Cardiac septum (tissue), 1 donor: ENCODE measurements at places on chromosomes 2 and 18.

DNA sequence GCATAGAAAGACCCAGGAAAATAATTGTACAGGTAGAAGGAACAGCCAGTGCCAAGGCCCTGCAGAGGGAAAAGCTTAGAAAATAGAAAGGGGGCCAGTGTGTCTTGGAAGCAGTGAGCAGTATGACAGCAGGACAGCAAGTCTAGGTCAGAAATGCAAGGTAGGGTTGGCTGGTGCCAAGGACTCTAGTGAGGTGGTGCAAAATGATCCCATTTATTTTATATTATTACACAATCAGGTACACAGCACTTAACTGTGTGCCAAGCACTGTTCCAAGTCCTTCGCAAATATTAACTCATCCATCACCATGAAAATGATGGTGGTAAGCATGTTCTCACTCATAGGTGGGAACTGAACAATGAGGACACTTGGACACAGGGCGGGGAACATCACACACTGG lies 100.0 kb downstream of the AQP4 start:
- DNase-seq = no peak

- DNase-seq = no peak
Observed at GRCh38 chr2:9050122-9050809, 46.8 kb upstream of the MBOAT2 start.

DNA sequence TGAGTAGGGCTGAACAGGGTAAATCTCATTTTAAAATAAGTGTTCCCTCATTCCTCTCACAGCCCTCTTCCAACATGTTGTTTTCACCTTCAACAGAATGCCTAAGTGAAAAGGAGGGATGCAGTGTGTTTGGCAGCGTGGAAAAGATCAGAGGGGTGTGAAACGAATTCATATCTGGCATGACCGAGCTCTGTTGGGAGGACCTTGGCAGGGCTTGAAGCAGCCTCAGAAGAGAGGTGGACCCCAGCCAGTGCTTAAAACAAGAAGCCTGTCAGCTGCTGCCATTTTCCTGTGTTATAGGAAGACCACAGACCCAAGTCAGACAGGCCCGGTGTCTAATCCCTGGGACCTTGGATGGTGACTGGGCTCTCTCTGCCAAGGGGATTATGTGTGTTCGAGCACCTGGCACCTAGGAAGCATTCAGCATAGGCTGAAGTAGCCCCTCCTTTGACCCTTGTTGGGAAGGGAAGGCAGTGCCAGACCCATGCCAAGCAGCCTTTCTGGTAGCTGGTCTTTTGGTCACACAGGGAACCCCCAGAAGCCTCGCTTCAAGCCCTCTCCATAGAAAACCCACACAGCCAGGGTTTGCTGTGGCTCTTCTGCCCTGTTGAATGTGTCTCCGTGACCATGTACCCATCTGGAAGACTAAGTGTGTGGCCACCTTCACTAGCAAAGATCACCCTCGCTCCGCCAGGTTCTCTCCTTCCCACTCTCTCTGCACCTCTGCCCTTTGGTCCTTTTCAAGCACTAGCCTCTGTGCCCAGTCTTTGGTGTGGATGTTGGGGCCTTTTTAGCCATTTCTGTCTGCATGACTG lies 87.5 kb upstream of the ST3GAL5 start:
- DNase-seq = no peak

GRCh38 chr18:75016025-75016717 lies 192.8 kb downstream of the PTGR3 start:
- DNase-seq = no peak

DNA sequence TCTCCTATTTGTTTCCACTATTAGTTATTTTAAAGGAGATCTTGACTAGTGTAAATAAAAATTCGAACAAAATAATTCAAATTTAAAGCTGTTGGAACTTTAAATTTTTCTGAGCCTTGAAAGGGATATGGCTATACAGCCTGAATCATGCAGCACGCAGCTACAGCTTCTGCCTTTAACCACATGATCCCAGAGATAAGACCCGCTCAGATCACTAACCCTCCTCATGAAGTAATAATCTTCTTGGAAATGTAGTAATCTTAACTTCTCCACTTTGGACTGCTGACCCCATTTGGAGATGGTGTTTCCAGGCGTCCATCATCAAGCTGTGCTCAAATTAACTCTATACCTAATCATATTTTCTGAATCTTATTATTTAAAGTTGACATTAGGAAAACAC lies 336.6 kb downstream of the DSC3 start:
- DNase-seq = no peak

DNA sequence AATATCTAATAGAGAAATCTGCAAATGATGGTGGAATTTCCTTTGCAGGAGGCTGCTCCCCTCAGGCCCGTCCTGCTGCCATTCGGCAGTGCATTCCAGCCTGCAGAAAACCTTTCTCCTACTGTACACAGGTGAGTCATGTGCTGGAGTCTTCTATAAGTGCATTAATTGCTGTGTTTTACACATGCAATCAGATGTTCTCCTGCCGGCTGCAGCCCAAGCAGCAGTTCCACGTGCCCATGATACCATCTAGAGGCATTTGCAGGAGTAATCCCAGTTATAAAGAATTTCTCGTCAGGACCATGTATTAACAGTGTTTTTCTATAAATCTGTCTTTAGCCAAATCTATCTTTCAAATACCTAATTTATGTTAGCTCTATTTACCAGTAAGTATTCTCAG lies 304.7 kb upstream of the HNMT start:
- DNase-seq = no peak

GRCh38 chr2:191917967-191918651 lies 71.2 kb upstream of the CAVIN2 start:
- DNase-seq = no peak

- no peak for DNase-seq
Observed at GRCh38 chr18:21996351-21996826, 173.0 kb upstream of the GATA6 start.

DNA sequence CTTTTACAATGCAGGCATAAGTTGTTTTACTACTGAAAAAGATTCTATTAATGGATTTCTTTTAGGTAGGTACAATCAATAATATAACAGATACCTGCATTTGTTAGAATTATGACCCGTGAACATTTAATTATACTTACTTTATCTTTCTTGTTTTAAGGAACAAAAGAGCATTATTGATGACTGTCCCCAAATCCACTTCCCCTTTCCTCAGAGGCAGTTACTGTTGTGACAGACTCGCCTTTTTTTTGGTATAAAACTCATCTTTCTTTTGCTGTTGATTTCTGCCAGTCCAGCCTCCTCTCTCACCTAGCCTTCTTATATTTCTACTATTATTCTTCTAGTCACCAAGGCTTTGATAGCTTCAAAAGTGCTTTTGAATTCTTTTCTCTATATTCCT lies 12.1 kb downstream of the ACTR3 start:
- no peak for DNase-seq

DNA sequence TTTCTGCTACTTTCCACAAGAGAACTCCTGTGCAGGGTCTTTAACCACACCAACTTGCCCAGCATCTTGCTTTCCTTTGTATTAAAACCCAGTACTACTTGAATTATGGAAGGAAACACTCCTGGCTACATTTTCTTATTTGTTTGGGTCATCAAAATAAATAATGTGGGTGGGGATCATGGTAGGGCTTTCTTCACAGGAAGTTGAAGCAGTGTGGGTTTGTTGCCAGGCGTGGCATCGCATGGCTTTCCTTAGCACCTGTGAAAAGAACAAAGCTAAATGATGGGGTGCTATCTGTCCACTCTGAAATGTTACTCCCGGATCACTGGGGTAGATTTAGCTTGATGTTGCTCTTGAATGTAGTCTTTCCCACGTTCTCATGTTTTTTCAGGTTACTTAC lies 18.7 kb downstream of the ARHGAP25 start:
- no peak for DNase-seq

DNA sequence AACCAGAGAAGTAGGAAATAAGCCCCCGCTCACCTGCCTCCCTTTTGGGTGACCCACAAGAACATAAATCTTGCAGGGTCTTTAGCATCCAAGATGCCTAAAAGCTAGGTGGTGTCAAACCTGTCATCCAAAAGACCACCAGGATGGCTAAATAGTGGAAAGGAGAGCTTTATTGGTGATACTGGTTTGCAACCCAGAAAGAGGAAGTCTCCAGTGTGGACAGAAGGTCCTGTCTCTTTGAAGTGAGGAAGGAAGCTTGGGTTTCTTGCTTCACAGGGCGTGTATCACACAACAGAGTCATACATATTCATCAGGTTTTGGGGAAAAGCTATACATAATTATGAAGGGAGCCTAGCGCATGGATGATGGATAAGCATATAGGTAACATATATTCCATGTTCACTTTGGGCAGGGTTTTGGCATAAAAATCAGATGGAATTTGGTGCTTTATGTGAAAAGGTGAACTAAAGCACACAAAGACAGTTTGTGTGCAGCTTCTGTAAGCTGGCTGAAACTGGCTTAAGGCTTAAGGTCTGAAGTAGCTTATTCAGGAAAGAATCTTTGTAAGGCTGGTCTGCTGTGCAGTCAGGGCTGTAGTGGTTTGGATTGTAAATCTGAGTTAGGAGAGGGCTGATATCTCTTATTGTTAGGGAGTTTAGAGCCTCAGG lies 102.2 kb upstream of the MSH2 start:
- no peak for DNase-seq

- DNase-seq = no peak
Observed at GRCh38 chr2:85579266-85579935, 2.0 kb downstream of the VAMP8 start.

DNA sequence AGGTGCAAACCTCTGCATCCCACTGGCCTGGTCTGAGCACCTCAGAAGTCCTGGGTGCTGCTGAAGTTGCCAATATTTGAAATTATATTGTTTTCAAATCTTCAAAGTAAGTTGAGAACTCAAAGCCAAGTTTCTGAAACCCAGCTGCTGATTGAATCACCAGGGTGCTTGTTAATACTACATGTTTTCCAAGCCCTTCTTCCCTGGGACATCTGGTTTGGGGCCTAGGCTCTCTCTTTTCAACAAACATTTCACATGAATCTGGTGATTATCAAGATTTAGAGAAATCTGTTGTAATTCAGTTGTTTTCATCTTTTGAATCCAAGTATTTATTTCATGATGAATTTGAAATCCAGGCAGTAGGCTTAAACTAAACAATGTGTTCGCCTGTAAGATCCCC lies 24.4 kb downstream of the MLPH start:
- no peak for DNase-seq

GRCh38 chr2:44553456-44553855 lies 191.7 kb downstream of the CAMKMT start:
- DNase-seq = no peak

- no peak for DNase-seq
Observed at GRCh38 chr18:48605408-48605845, 66.6 kb downstream of the CTIF start.

- no peak for DNase-seq
Observed at GRCh38 chr18:21483051-21483450, 117.5 kb downstream of the ESCO1 start.

DNA sequence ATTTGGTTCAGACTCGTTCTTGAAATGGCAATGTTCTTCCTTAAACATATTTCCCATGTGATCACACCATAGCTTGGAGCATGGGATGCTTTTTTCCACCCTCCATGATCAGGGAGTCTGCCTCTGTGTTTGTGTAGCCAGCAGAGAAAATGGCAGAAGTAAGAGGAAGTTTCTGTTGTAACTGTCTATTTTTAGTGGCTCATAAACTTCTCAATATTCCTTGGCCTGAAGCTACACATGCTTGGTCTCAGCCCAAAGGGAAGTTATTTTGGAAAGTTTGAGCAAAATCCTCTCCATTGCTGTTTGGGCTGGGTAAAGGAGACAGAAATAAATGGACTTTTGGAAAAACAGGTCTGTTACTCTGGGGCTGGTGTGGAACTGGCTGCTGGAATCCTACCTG lies 33.4 kb upstream of the ITGA6 start:
- DNase-seq = no peak

DNA sequence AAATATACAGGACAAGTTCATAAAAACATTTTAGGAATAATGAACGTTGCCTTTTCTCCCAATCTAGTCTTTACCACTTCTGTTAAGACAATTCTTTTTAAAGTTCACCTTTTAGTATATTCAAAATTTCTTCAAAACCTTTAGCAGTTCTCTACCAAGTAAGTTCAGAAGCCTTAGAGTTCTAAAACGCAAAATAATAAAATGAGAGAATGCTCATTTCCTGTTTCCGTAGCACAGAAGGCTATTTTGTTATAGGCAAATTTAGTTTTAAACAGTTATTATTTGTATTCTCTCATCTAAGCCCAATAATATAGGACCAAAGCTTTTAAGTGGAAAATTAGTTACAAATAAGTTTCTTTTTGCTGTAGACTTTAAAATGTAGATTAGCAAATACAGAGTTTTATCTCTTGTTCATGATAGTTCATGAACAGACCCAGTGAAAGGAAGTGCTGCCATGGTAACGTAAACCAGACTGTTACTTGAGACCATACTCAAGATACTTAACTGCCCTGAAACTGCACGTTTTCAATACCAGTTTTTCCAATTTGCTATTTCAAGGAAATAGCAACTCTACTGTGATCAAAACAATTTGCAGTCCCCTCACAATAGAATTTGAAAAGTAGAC lies 173.1 kb upstream of the STON1 start:
- DNase-seq = no peak

DNA sequence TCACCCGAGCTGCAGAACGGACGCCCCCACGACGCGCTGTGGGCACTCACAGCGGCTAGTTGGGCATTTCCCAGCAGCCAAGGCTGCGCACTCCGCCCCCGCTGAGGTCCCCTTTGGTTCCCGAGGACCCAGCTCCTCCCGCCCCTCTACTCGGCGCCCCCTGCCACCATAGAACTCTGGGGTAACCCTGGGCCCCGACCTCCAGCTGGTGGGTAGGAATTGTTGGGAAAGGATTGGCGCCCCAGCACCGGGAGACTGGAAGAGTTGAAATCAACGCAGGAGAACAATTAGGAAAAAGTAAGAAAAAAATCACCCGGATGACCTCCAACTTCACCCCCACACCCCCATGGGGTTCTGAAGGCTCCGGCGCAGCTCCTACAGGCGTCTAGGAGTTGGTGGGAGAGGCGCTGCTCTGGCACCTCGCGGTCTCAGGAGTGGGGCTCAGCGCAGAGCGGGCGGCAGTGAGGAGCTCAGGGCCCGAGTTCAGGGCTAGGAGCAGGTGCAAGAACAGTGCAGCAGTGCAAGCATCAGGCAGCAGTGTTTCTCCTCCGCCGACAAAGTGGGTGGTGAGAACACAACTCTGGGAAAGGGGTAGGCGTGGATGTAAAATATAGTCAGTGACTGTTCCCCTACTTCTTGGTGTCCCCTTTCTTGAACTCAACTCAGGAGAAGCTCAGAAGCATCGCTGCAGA lies 14.0 kb downstream of the POU3F3 start:
- no peak for DNase-seq
